ENCODE measurements at places on chromosomes 7 and 10. TPM values are rescaled to one million over a fixed set of nuclear protein-coding genes. Genes with fewer than 3 reads are reported as not detected.

DNA sequence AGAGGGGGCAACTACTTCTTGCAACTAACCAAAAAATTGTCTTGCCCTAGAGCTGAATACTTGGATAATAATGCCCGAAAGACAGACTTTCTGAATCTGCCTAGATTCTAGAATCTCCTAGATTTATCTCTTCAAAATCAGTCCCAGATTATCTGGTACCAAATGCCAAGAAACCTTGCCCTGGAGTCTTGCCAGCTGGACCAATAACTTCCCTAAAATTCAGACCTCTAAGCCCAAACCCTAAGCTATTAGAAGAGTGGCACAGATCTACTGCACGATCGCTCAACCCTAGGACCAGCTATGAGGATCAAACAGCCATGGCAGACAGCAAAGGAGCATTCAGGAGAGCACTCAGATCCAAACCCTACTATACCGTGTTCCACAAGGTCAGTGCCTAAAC, 45.0 kb downstream of the ARMH3 start:
- no peak overlapping the region for H3K27ac ChIP-seq
- peaks cover 2% of the 10 kb centered on the region for H3K4me1 ChIP-seq
- no peak overlapping the region for H3K4me3 ChIP-seq
- H3K27me3 ChIP-seq, result no peaks in the 10 kb centered on the region

The SEMA3E gene
- total RNA-seq, result not detected

The ANKRD30A gene
- not detected for total RNA-seq

GRCh38 chr10:133215586-133215985, 14.4 kb upstream of the UTF1 start:
- no peak overlapping the region for H3K27ac ChIP-seq
- DNase-seq, result no peak
- no peak overlapping the region for H3K4me3 ChIP-seq
- no peaks in the 10 kb centered on the region for H3K27me3 ChIP-seq
- H3K4me1 ChIP-seq, result peaks cover 1% of the 10 kb centered on the region
- H3K36me3 ChIP-seq, result no peaks in the 10 kb centered on the region

DNA sequence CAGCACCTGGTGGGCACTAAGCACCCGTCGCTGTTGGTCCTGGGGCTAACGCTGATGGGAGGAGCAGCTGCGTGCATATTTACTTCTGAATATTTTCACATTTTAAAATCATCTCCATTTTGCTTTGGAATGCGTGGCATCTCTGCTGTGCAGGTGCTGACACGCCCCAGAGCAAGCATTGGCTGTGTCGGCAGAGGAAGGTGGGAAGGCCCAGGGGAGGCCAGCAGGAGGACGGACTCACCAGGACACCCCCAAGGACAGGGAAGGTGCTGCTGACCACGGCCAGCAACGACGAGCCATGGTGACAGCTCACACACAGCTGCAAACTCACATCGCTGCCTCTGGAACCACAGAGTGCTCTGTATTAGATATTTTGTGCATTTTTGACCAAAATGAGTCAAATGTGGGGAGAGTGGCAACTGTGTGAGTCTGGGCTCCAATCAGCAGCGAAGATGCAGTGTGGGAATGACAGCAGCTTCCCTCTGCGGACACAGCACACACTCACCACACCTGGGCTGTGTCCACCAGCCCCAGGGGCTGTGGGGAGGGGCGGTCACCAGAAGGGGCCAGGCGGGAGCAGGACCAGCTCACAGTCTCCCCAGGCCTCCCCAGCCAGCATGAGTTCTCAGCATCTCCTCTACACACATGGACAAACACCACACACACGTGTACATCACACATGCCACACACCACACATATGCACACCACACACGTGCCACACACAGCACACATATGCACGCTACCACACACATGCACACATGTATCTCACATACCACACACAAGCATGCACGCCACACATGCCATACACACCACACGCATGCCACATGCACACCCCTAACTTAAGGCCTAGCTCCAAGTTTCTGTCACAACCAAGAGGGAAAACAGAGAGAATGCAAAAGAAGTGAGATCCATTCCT, 58.2 kb downstream of the PTPRN2 start:
- no peaks in the 10 kb centered on the region for H3K4me1 ChIP-seq
- H3K27ac ChIP-seq, result no peak overlapping the region
- H3K27me3 ChIP-seq, result no peaks in the 10 kb centered on the region

The TUBAL3 gene
- total RNA-seq, result not detected

DNA sequence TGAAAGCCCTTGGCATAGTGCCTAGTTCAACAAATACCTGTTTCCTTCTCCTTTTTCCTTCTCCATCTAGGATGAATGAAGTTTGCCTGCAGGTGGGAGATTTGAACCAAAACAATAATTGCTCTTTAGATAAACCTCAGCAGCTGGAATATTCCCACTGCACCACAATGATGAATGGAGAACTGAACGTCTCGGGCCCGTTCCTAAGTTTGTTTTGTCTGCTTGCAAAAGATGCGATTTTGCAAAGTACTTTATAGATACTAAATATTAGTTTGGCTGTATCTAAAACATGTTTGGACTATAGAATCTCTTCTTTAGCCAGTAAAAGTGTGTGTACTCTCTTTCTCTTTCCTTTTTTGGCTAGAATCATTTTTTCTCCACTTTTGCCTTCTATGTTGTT, 75.8 kb upstream of the BMPER start:
- H3K27ac ChIP-seq, result no peak overlapping the region
- H3K36me3 ChIP-seq, result no peaks in the 10 kb centered on the region
- H3K4me1 ChIP-seq, result no peaks in the 10 kb centered on the region
- no peaks in the 10 kb centered on the region for H3K27me3 ChIP-seq

The ACHE gene
- total RNA-seq, result 0.21 TPM

DNA sequence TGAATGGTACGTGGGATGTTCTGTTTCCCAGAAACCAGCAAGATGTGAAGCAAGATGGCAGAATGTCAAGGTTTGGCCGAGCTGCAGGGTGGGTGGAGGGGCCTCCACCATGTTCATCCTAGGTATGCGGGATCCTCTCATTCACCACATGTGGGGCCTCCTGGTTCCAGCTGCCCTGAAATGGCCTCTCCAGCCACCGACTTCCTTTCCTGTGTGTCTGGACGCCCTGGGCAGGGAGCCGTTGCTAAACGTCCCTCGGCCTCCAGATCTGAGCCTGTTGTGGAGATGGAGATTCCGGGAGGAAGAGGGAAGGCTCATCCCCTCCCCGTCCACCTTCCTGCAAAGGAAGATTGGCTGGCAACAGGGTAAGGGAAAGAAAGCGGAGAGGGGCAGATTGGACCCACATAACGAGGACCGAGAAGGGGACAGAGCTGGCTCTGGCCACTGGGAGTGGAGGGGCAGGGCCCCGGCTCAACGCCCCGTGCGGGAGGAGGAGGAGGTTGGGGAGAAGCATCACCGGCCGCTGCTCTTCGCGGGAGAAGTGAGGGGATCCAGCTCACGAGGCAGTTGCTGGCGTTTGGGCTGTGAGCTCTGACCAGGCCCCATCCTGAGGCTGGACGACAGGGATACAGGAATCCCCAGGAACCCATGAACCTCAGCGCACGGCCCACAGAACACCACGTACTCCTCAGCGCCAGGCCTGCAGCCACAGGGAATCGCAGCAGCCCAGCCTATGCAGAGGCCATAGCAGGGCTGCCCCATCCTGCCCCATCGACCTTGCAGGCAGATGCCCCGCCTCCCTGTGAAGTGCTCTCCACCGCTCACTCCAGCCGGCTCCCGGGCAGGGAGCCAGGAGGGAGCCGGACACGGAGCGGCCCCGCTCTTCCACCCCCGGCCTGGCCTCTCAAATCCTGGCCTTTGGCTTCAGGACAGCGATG, 98.3 kb downstream of the FOXL3 start:
- peaks cover 10% of the 10 kb centered on the region for H3K27me3 ChIP-seq
- DNase-seq, result no peak
- peaks cover 5% of the 10 kb centered on the region for H3K36me3 ChIP-seq
- H3K27ac ChIP-seq, result no peak overlapping the region
- no peak overlapping the region for H3K4me3 ChIP-seq

DNA sequence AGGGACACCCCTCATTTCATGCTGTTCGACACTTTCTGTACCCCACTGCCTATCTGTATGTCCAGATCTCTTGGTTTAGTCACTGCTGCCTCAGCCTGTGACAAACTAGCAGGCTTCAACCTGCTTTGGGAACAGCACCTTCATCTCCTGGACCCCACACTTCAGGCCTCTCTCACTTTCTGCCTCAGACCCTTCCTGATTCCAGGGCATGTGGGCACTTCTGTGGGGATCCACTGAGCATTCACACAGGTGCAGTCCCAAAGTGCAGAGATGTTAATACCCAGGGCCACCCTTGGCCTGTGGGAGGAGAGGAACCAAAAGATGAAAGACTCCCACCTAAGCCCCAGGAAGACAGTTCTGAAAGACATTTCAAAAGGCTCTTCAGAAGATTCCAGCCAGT, 29.4 kb upstream of the C10orf71 start:
- no peaks in the 10 kb centered on the region for H3K36me3 ChIP-seq
- H3K4me1 ChIP-seq, result peaks cover 5% of the 10 kb centered on the region
- DNase-seq, result no peak
- peaks cover 17% of the 10 kb centered on the region for H3K27me3 ChIP-seq
- no peak overlapping the region for H3K27ac ChIP-seq
- H3K4me3 ChIP-seq, result no peak overlapping the region

DNA sequence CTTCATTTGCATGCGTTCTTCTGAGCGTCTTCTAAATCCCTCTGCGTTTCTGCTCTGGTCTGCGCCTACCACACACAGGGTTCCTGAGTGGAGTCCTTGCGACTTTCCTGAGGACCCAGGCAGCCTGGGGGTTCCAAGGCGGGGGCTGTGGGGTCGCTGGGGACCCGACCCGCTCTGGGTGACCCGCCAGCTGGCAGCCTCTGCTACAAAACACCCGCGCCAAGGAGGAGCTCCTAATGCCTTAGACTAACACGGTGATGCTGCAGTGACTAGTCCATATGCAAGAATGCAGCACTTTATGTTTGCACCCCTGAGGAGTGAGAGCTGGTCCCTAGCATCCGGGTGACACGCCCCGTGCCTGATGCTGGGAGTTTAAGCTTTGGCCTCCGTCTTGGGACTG, 367.0 kb upstream of the POM121L12 start:
- no peaks in the 10 kb centered on the region for H3K27me3 ChIP-seq
- DNase-seq, result no peak
- no peaks in the 10 kb centered on the region for H3K4me1 ChIP-seq
- no peak overlapping the region for H3K4me3 ChIP-seq
- no peak overlapping the region for H3K27ac ChIP-seq

Measured in activated T-helper 2 cell treated with anti-CD3 and anti-CD28 coated beads, Interferon-gamma antibody, Interleukin-2, Interleukin-4, amounts not matched to agents 10 μg/mL and 5 μg/mL and 100 μg/mL, durations not matched to agents 14 hours and 24 hours and 36 hours (primary cell).